ENCODE measurements at places on chromosomes 1 and 21. TPM values are rescaled to one million over a fixed set of nuclear protein-coding genes. Genes with fewer than 3 reads are reported as not detected.

GRCh38 chr1:54403808-54404261, 2.4 kb downstream of the SSBP3 start:
- DNase-seq, result no peak

GRCh38 chr1:97365026-97365425, 555.8 kb downstream of the DPYD start:
- no peak for DNase-seq

DNA sequence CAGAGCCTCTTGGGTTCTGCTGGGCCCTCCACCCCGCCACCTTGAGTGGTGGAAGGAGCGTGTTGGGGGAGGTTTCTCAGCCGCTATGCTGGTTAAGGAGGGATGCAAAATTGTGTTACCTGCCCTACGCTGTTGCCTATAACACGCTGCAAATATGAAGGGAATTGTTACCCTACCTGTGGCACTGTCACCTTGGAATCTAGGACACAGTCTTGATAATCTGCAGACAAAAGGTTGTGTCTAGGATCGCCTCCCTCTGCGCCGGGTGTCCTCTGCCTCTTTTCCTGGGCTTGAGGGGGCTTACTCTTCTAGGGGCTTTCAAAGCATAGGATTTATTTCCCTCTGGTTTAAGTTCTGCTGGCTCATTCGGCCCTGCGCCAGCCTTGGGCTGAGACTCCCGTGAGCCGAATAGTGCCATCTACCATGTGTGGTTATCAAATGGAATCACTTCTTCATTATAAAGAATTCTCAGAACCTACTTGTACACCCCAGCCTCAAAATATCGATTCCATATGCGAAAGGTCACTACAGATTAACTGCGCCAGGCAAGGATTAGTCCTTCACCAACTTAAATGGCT, 697 bp downstream of the SLC22A15 start:
- peak; percentile 8 for DNase-seq

DNA sequence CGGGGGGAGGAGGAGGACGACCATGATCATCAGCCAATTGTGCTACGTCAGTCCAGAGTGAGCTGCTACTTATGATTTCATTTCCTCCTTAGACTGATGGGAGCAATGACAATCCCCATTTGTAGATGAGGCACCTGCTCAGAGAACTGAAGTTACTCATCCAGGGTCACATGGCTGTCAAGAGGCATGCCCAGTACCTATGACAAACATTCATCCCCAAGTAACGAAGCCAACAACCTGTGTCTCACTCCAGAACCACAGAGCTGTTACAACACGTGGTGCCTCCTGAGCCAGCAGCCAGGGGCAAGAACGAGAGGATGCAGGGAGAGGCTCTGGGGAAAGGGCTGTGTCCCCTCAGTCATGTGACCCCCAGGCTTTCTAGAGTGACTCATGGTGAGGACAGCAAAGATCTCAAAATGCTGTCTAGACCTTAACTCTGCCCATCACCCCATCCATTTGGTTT, 93.6 kb downstream of the SIM2 start:
- no peak for DNase-seq

The CFHR5 gene
- total RNA-seq, result not detected

The SDCCAG8 gene
- total RNA-seq, result 35.6 TPM

- DNase-seq, result no peak
These were observed 18.7 kb downstream of the WNT2B start for GRCh38 chr1:112527266-112528010.

The MARK1 gene
- total RNA-seq, result 1.9 TPM

GRCh38 chr1:169414952-169415351, 12.3 kb downstream of the CCDC181 start:
- no peak for DNase-seq

DNA sequence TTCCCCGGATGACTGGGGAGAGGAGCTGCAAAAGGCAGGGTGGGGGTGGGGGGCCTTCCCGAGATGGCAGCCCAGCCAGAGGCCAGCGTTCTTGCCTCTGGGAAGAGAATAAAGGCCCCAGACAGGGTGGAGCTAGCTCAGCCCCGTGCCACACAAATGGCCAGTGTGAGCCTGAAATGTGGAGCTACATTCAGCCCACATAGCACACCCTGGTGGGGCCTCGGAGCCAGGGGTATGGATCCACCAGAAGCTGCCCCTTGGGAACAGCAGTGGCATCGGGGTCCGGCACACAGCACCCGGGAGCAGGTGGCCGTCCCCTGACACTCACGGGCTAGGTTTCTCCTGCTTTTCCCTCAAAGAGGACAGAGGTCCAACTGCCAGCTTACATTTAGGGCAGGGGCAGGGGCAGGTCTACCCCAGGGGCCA, 93.9 kb downstream of the PDE9A start:
- DNase-seq, result no peak

DNA sequence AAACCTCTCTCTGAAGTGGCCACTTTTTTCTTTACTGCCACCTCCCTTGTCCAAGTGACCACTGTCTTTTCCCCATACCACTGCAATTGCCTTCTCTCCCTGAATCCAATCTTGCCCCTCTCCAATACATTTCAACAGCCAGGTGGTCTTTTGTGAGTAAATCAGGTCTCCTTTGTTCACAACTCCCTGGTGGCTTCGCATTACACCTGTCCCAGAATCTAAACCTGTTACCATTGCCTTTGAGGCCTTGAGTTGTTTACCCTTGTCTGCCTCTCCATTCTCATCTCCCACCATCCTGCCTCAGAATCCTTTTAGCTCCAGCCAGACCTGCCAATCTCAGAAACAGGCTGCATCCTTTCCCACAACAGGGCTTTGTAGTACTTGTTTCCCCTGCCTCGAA, 21.8 kb upstream of the DYNLT5 start:
- no peak for DNase-seq

GRCh38 chr1:158179301-158180041, 1.2 kb upstream of the CD1D start:
- no peak for DNase-seq

The LRRC7 gene
- 0.09 TPM for total RNA-seq

DNA sequence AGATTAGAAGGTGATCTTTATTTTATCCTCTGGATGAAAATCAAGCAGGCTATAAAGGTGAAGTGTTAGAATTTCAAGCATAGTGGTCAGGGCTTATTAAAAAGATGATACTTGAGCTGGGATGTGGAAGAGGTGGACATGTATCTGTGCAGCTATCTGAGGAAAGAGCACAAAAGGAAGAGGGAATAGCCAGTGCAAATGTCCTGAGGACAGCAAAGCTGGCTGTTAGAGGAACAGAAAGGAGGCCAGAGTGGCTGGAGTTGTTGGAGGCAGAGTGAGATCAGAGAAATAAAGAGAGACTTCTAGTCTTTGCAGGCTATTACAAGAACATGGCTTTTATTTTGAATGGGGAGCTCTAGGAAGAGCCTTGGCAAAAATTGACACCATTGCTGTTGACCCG, 4.4 kb upstream of the SERTAD4 start:
- DNase-seq, result no peak

The DNM3 gene
- 2.2 TPM for total RNA-seq

- DNase-seq, result no peak
These were observed 72.1 kb downstream of the S1PR1 start for GRCh38 chr1:101308935-101309333.

The ARMH1 gene
- 47.7 TPM for total RNA-seq

- DNase-seq, result no peak
These were observed 7.7 kb upstream of the LMNA start for GRCh38 chr1:156106624-156107488.

The OR6K3 gene
- total RNA-seq, result not detected

DNA sequence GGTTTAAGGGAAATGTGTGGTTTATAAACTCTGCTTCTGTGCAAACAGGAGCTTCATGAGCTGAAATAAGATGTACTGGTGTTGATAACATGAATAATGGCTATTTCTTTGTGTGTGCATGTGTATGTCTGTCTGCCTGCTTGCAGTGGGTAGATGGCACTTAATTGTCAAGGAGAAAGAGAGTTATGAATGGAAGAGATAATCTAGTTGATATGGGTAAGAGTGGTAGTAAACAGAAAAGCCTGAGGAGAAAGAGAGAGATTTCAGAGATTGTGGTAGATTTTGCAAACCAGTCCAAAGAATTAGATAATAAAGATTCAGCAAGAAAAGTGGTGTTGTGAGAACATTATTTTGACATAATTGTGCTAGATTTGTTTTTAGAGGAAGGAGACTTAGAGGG, 7.7 kb downstream of the SUCO start:
- no peak for DNase-seq

The CRP gene
- total RNA-seq, result 0.05 TPM

The AADACL4 gene
- total RNA-seq, result not detected

The CNR2 gene
- 1.5 TPM for total RNA-seq

GRCh38 chr1:86915737-86916235, 1.4 kb downstream of the HS2ST1 start:
- no peak for DNase-seq

The NEK2 gene
- total RNA-seq, result 31.1 TPM

GRCh38 chr1:77476475-77476874, 194.7 kb downstream of the AK5 start:
- DNase-seq, result no peak

- no peak for DNase-seq
These were observed 905.8 kb upstream of the ADGRL2 start for GRCh38 chr1:80894921-80895320.

DNA sequence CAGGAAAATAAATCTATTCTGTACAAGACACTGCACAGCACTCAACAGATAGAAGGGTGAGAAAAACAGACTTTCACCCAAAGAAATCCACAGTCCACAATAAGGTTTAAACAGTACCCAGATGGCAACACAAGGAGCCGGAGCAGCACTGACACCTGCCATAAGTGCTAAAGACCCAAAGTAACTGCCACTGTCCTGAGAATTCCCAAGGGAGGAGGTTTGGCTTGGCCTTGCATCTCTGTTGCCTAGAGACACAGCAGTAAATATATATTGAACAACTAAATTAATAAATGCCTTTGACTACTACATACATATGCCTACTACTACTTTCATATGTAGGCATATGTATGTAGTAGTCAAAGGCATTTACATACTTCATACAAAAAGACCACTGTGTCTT, 68.0 kb downstream of the VAV3 start:
- DNase-seq, result no peak

DNA sequence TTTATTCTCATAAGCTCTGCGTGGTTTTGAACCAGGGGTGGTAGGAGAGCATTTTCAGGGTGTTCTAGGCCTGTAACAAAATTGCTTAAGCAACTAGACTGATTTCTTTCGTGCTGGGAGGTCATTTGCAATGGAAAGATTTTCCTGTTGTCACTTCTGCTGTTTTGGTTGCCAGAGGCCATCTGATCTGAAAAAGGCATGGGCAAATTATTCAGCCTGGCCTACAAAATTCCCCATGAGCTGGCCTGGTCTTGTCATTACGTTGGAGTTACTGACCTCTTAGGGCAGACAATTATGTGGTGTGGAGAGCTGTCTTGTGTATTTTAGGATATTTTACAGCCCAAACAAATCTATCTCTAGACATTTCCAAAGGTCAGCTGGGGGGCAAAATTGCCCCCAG, 444.4 kb upstream of the DAB1 start:
- DNase-seq, result no peak

- DNase-seq, result no peak
These were observed 1.0 kb downstream of the KCNK1 start for GRCh38 chr1:233614743-233615521.

GRCh38 chr21:45804809-45805313, 161.3 kb downstream of the PCBP3 start:
- DNase-seq, result no peak

DNA sequence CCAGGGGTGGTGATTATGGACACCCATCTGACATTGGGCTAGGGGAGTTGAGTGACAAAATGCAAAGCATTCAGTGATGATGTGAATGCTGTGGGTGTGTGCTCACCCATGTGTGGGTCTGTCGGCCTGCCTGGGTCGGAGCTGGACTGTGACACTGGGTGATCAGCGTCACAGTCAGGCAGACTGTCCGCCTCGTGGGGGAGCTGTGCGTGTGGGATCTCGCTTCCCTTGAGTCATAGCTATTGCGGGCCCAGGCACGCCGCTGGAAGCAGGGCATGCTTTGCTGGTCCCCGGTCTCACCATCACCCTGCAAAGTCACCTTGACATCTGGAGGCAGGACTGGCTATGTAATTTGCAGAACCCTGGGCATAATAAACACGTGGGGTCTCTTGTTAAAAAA, 156.9 kb upstream of the IGSF21 start:
- DNase-seq, result no peak

DNA sequence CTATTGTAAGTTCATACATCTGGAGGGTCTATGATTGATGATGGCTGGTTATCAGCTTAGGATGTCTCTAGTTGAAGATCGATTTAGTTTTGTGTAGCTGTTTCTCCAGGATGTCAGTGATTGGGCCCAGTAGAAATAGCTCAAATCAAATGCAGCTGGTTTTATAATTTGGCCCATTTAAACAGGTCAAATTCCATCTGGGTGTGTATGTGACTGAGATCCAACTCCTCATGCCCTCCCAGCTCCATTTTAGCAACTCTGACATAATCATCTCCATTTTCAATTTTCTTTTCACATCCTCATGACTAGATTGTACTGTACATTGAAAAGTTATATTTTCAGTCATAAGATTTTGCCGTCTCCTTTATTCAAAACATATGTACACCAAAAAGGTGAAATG, 99.2 kb downstream of the TPR start:
- no peak for DNase-seq
